Stimulated activated CD4-positive, alpha-beta T cell treated with anti-CD3 and anti-CD28 coated beads, Interleukin-15, amount 100 ng/mL, for 1 hour (primary cell): ENCODE measurements at places on chromosomes 2 and 18.

- DNase-seq: no peak
These were observed 990.1 kb upstream of the NRXN1 start for GRCh38 chr2:52022006-52022405.

DNA sequence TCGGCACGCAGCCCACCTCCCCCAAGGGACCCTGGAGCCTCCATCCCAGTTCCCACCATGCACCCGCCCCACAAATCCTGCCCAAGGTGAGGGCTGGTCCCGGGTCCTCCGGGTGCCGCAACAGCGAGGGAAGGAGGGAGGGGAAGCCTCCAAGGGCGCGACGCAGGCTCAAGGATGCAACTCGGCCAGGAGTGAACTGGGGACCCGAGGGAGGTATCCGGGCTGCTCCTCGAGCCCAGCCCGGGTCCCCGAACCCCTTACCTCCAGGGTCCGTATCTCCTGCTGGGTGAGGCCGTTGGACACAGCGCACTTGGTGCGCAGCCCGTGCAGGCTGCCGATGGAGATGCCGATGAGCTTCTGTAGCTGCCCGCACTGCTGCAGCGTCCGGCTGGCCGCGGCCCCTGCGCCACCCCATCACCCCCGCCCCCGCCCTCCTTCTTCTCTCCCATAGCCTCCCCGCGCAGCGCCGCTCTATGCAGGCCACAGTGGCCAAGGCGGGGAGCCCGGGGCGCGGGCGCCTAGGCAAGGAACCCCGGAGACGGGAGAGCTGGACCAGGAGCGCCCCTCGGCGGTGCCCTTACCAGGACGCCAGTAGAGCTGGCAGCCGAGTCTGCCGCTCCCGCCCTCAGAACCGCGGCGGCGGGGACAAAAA lies 124.1 kb downstream of the ANKRD30BL start:
- no peak for DNase-seq

GRCh38 chr2:53510401-53510800 lies 257.2 kb upstream of the CHAC2 start:
- DNase-seq: no peak

- DNase-seq: no peak
These were observed 83.4 kb downstream of the XDH start for GRCh38 chr2:31331156-31331555.

DNA sequence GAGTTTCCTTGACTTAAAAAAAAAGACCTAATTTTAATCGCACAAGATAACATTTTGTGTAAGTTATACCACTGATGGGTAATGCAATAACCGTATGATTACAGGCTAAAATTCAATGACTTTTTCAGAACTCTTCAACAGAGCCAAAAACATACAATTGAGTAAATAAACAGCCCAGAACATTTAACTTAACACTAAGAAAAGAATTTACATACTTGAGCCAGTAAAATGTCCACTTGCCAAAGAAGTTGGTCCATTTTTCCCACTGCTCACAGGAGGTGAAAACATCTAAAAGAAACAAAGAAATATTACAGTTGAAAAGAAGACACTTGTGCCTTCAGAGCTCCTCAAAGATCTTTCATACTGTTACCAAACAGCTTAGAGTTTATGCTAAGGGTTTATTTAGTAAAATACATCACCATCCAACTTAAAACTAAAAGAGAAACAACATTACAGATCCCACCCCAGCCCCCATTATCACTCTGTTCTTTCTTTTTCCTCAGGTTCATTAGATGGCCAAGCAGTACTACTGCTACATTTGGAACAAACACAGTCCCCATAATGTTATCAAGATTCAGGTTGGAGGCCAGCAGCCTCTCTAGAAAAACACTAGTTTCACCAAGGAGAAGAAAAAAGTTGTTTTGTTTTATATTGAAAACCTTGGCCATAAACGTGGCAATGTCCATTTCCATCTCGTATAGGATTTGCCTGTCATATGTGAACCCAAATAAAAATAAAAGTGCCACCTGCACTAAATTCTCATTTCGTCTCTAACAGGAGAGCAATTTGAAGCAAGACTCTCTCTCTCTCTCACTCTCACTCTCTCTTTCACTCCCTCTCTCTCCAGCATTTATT lies 2.7 kb downstream of the TCF4 start:
- no peak for DNase-seq

GRCh38 chr2:177201919-177202346 lies 10.7 kb upstream of the HNRNPA3 start:
- DNase-seq: no peak

DNA sequence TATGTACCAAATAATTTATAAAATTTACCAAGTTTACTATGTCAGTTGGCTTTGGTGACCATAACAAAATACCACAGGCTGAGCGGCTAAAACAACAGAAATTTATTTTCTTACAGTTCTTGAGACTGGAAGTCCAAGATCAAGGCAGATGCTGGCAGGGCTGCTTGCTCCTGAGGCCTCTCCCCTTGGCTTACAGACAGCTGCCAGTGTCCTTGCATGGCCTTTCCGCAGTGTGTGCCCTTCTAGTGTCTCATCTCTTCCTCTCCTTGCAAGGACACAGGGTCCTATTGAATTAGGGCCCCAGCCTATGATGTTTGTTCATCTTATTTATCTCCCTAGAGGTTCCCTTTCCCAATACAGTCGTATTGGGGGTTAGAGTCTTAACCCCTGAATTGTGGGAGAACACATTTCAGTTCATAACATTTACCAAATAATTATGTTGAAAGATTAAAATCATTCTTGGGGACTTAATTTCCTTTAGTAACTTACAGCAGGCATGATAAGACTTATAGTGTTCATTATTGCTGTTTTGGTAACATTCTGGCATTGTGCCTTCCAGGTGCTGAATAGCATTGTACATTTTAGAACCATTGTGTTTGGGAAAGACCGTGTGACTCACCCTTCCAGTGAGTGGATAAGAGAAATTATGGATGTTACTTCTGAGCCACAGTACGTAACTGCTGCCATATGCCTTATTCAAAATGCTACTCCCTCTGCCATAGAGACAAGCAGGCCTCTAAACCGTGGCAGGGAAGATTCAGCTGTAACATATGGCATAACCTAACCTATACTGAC lies 317.5 kb downstream of the TMX3 start:
- DNase-seq: no peak

GRCh38 chr18:79251021-79251420 lies 144.7 kb upstream of the NFATC1 start:
- no peak for DNase-seq

DNA sequence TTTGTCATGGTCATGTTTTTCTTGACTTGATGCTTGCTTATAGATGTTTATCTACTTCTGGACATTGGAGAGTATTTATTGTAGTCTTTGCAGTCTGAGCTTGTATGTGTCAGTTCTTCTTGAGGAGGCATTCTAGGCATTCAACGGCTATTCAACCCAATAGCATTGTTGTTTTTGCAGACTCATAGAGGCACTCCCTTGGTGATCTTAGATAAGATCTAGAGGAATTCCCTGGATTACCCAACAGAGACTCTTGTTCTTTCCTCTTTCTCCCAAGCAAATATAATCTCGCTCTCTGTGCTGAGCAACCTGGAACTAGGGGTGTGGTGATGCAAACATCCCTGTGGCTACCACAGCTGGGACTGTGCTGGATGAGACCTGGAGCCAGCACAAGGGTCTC lies 40.4 kb downstream of the SYT4 start:
- DNase-seq: no peak

- peak; percentile 33 for DNase-seq
These were observed 1.7 kb upstream of the FOSL2 start for GRCh38 chr2:28390746-28391563.

DNA sequence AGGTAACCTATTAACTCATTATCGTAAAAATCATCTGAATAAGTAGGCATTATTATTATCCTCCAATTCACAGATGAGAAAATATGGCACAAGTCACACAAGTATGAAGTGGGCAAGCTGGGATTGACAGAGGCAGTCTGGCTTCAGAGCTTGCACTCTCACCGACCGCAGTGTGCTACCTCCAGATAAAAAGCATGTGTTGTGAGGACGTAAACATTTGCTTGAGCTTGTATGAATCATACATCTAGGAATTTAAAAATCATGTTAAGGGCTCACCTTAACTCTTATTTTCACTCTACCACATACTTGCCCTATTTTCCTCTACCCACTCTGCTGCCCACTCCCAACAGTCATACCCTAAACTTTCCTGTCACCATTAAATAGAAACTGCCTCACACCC lies 65.3 kb upstream of the AMMECR1L start:
- DNase-seq: no peak

GRCh38 chr2:47541848-47542450 lies 139.0 kb downstream of the MSH2 start:
- DNase-seq: no peak

GRCh38 chr2:76391678-76392077 lies 681.0 kb upstream of the GCFC2 start:
- no peak for DNase-seq

GRCh38 chr2:10412380-10412779 lies 35.7 kb downstream of the ODC1 start:
- no peak for DNase-seq

GRCh38 chr2:160241251-160242137 lies 41.4 kb upstream of the ITGB6 start:
- DNase-seq: no peak

DNA sequence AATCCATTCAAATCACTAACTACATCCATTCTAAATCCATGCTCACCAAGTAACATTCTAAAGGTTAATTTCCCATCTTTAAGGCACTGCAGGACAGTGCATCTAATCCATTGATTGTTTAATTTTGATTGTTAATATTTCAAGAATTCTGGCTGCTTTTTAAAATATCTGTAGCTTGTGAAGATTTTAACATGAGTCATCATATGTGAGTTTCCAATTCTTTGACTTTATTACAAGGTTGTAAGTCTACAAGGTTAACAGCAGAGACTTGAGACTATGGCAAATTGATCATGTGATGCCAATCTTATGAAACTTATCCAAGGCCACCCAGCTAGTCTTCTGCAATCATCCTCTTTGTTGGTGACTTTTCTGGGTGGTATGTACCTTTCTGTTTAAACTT lies 349.2 kb upstream of the ZC3H15 start:
- no peak for DNase-seq

DNA sequence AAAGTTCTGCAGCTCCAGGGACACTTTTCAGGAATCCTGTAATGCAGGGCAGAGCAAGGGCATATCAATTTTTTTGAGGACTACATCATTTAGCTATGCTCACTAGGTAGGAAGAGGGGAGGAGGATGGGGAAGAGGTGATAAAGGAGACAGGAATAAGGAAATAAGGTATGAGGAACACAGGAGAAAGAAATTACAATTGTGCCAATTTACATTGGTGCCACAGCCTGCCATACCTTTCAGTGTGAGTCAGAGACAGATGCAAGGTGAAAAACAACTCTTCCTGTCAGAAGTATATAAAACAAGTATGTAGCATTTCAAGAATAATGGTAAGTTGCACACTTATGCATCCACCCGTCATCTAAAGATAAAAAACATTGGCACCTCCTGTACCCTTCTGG lies 5.4 kb upstream of the MRPS9 start:
- no peak for DNase-seq

GRCh38 chr18:48749768-48750167 lies 201.0 kb downstream of the SMAD7 start:
- DNase-seq: no peak

DNA sequence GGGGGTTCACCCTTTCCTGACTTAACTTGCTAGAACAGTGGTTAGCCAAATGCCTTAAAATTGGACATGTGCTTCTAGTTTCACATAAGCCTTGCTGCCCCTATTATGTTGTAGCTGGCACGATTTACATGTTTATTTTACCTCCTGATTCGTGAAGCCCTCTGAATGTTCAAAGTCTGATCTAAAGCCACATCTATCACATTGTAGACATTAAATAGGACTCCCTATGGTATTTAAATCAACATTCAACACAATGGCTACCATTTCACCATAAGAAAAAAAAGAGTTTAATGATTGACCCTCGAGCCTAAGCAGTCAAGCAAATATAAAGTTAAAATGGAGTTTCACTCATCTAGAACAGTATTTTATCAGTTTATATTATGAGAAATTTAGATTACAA lies 151.5 kb downstream of the GULP1 start:
- no peak for DNase-seq

DNA sequence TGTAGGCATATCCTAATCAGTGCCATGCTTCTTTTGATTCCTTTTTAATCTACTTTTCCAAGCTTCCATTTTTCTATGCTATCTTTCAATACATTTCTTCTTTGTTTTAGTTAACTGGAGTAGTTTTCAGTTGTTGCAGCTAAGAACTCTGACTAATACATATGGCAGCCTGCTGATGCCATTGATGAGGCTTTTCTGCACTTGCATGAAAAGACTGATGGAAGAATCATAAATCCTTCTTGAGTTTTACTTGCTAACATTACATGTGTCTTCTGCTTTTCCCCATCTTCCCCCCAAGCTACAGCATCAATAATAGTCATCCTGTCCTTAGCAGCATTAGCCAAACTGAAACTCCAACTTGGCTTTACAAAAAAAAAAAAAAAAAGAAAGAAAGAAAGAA lies 203.3 kb downstream of the LRP1B start:
- no peak for DNase-seq

DNA sequence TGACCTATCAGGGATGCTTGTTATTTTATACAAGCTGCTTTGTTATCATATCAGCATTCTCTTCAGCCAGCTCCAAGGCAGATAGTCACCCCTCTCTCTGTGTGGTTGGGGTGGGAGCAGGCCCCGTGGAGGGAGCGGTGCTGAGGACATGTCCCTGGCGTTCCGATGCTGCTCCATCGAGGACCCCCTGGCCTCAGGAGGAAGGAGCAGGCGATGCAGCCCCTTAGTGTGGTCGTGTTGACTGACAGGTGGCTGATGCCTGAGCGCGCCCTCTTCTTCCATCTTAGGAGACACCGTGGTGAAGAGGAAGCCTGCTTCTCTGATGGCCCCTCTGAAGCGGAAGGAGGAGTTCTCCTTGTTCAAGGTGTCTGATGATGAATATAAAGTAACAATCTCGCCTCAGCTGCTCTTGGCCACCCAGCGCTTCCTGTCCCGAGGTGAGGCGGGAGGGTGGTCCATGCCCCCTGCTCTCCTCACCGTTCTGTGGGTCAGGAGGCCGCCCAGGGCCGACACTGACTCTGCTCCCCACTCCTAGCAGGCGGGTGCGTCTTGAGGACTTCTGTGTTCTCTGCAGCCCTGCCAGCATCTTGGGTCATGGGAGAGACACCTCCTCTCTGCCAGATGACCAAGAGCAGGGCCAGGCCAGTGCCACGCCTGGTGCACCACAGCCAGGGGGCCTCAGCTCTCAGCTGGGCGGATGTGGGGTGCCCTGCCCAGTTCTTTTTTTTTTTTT lies 10.6 kb downstream of the CNNM3 start:
- no peak for DNase-seq

DNA sequence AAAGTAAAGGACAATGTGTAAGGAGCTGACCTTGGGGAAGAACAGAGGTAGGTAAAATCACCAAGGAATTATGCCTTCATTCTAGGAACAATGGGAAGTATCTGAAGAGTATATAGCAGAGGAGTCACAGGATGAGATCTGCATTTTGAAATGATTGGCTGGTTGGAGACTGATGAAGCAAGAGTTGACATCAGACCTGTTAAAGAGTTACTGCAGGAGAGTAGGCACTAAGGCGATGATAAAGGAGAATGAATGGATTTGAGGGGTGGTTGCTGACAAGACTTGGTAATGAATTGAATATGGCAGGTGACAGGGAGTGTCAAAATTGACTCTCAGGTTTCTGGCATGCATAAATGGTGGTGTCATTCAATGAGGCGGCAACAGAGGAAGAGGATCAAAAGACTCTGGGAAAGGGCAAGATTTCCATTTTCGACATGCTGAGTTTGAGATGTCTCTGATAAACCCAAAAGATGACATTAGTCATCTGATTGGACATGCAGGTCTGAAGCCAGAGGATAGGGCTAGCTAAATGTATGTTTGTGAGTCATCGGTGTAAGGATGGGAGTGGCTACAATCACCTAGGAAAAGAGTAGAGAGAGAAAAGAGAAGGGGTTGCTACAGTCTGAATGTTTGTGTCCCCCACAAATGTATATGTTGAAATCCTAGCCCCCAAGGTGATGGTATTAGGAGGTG lies 236.5 kb downstream of the DYM start:
- DNase-seq: no peak
